Activated naive CD4-positive, alpha-beta T cell (primary cell): ENCODE measurements at places on chromosomes 12 and 14.

DNA sequence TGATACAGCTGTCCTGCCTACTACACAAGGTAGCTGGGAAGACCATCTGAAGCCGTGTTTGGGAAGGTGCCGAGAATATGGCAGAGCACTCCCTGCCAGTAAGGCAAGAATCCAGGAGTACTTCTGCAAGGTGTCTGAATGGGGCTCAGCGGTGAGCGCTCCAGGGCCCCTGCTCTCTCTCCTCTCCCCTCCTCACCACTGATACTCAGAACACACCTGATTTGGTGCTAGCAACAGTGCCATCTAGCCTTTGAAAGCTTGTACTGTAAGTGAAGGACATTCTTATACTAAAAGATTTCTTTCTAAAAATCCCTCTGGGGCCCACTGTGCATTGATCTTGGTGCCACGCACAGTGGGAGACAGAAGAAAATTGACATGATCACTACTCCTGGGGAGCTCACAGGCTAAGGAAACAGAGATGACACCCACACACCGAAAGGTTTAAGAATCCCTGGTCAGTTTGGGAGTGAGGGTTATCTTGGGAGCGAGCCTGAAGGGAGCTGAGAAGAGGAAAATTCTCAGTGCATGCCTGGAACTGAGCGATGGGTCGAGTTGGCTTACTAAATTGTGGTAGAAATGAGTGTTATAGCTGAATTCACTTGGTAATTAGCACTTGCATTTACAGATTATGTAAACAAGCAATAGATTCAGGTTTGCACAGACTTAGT lies 216.9 kb downstream of the NTF3 start:
- DNase-seq = no peak

GRCh38 chr14:74527736-74528280 lies 34.2 kb downstream of the ISCA2 start:
- no peak for DNase-seq

DNA sequence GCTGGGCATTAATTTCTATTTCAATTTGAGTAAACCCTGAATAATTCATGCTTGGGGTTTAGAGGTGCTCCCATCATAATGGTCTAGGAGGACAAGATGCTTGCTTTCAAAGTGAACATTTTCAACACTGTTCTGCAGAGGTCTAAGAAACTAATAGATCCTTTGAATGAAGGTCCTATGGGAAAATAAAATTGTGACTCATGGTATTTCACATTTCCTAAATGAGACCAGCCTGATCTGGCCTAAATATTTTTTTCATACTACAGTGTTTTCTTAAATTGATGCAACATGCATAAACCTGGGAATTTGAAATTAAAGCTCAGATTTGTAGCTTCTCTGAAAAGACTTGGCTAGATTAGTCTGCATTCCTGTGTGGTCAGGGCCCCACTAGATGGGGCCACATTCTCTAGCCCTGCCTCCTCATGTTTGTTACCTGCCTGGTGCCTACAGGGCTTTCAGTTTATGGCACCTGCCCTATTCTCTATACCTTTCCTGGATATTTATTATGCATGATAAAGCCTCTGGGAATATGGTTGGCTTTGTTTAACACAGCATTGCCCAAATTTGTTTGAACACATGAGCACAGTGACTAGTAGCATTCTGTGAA lies 112.7 kb downstream of the METTL25 start:
- no peak for DNase-seq

GRCh38 chr12:106840243-106840642 lies 65.8 kb downstream of the RIC8B start:
- DNase-seq = no peak

- DNase-seq = no peak
These were observed 20.9 kb downstream of the AKAP6 start for GRCh38 chr14:32350020-32350419.

DNA sequence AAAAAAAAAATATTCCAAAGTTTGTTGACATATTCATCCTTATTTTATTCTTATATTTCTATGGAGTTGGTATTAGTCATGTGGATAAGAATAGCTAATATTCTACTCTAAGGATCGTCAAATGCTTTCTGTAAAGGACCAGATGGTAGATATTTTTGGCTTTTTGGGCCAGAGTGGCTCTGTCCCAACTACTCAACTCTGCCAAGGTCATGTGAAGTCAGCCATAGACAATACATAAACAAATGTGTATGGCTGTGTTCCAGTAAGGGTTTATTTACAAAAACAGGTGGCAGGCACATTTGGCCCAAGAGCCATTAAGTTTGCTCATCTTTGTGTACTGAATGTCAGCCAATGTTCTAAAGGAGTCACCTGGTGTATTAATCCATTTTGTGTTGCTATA lies 131.8 kb downstream of the TBX5 start:
- no peak for DNase-seq

DNA sequence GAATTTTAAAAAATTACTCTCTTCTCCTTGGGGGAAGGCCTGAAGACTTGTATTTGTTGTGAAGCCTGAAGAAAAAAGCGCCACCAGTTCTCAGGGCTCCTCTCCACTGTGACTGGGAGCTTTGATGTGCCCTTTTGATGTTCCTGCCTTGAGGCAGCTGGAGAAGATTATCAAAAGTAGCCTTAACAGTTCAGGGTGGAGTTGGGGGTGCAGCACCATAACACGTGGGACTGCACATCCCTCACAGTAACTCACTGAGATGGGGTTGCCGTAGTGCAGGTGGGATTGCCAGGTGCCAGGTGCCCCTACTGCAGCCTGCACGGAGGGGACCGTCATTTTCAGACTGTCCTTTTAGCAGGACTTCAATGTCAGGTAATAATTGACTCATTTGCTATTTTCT lies 474.1 kb downstream of the ETNK1 start:
- no peak for DNase-seq

- DNase-seq = no peak
These were observed 117.0 kb upstream of the RFLNA start for GRCh38 chr12:124177951-124178316.

DNA sequence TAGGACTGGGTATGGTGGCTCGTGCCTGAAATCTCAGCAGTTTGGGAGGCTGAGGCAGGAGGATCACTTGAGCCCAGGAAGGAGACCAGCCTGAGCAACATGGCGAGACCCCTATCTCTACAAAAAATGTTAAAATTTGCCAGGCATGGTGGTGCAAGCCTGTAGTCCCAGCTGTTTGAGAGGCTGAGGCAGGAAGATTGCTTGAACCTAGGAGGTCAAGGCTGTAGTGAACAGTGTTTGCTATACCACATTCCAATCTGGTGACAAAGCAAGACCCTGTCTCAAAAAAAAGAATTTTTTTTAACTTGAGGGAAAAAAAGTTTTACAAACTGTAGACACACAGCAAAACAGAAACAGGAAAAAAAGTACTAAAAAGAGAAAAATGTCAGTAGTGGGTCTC lies 2.3 kb upstream of the MAP3K9 start:
- no peak for DNase-seq

DNA sequence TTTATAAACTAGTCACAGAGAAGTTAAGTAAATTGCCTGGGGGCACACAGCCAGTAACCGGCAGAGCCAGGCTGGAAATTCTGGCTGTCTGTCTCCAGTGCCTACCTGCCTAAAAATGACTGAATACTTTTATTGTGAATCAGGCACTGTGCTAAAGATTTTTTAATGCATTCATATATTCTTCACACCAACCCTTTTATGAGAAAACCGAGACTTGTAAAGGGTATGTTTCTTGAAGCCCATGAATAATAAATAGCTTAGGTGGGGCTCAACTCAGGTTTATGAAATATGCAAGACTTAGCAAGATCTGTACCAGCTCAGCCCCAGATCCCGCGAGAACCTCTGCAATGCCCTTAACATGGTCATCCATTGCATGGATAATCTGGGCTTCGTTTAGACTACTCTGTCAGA lies 60.8 kb downstream of the TMCC3 start:
- DNase-seq = no peak

- no peak for DNase-seq
These were observed 219.3 kb downstream of the TRHDE start for GRCh38 chr12:72491426-72491825.

DNA sequence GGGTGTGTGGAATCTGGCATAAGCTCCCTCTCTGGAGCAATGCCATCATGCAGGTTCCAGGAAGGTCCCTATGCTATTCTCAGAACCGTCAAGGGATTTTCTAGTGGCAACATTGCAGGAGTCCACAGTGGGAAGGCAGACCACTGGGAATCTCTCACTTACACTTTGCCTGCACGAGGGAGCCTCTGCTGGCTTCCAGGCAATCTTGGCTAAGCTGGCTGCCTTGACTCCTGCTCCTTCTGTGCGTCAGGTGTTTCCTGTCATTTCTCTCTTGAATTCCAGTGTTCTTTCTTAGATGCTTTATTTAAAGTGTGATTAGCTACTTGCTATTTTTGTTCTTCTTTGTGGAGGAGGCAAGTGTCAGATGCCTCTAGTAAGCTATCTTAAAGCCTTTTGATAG lies 414.0 kb upstream of the ATP2B1 start:
- no peak for DNase-seq

DNA sequence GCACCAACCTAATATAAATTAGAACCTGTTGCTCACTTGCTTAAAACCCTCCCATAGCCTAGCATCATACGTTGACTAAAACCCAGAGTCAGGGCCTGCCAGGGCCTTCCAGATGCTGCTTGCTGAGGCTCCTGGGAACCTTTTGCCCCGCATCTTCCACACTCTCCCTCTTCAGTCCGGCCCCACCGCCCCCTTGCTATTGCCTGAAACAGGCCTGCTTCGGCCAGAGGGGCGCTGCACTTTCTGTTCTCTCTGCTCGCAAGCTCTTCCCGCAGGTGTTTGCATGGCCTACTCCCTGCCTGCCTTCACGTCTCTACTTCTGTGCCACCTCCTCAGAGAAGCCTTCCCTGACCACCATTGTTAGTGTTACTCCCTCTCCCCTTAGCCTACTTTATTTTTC lies 13.7 kb upstream of the TCTN2 start:
- DNase-seq = no peak

DNA sequence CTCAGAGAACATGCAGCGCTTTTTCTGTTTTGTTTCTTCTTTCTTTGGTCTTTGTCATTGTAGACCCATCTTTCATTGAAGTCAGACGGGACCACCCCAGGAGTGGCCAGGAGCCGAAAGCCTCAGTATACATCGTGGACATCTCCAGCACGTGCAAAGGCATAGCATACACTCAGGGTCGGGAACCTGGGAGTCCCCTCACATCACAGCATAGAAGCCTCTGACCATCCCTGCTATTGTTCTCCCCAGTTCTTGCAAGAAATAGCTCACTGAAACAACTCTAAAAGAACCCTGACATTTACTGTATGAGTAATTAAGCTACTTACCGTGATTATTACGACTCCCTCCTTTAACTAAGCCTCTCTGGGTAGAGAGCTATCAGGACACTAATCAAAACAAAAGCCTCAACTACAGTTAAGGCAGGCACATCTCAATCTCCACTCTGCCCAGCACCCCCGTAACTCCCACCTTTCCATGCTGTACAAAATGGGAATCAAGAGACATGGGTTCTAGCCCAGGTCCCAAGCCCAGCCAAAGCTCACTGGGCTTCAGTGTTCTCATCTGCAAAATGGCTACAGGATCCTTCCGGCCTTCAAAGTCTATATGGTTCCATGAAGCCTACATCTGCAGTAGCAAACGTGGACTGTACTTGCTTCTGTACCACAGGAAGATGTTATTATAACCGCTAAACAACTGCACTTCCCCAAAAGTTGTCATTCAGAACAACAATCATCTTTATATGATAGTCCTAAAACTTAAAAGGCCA lies 6.7 kb downstream of the CCDC88C start:
- no peak for DNase-seq

GRCh38 chr12:19641235-19642080 lies 202.2 kb downstream of the AEBP2 start:
- no peak for DNase-seq
